ENCODE measurements at places on chromosomes 4 and X. TPM values are rescaled to one million over a fixed set of nuclear protein-coding genes. Genes with fewer than 3 reads are reported as not detected.

Gene NAT8L
- 1.6 TPM for total RNA-seq

Gene HSFX2
- 0.10 TPM for total RNA-seq

Gene TRMT10A
- 3.8 TPM for total RNA-seq

Gene FGG
- not detected for total RNA-seq

Gene STOX2
- 0.20 TPM for total RNA-seq

Gene ESX1
- total RNA-seq, result not detected

Gene ASMT
- not detected for total RNA-seq

Gene MBTPS2
- 12.1 TPM for total RNA-seq

Gene PDE5A
- 8.2 TPM for total RNA-seq

Gene ABLIM2
- not detected for total RNA-seq

Gene GUCY1B1
- total RNA-seq, result 8.5 TPM

Gene ARMCX5
- total RNA-seq, result 14.3 TPM

Gene TBX22
- 0.31 TPM for total RNA-seq

Gene PRRG1
- 23.4 TPM for total RNA-seq

Gene GBA3
- not detected for total RNA-seq

Gene NLGN3
- total RNA-seq, result 0.10 TPM

Gene DCAF4L1
- total RNA-seq, result 0.06 TPM

Gene ADAM29
- not detected for total RNA-seq

Gene STK32B
- 1.7 TPM for total RNA-seq

Gene DCAF8L2
- total RNA-seq, result not detected

Gene INTU
- total RNA-seq, result 2.5 TPM

Gene YY2
- total RNA-seq, result 0.56 TPM

Gene EGFL6
- total RNA-seq, result not detected

Gene RHOXF2
- not detected for total RNA-seq

Gene CPLX1
- total RNA-seq, result not detected

Gene LAMTOR3
- 31.0 TPM for total RNA-seq

Gene POU3F4
- not detected for total RNA-seq

Gene DYNLT3
- 14.9 TPM for total RNA-seq

Gene ATOH1
- not detected for total RNA-seq

Gene XK
- not detected for total RNA-seq

Gene ZCCHC12
- total RNA-seq, result not detected

Gene CXCL8
- 9.1 TPM for total RNA-seq

Gene GAGE12H
- not detected for total RNA-seq

Gene GPR143
- not detected for total RNA-seq

Gene CD38
- 0.12 TPM for total RNA-seq

Gene ITM2A
- 6.3 TPM for total RNA-seq

Gene GRID2
- total RNA-seq, result not detected

Gene PRDM8
- total RNA-seq, result 3.5 TPM

Gene NUDT6
- total RNA-seq, result 13.1 TPM

Gene RPL10
- total RNA-seq, result 7,807 TPM

Gene PJA1
- total RNA-seq, result 22.2 TPM

Gene HPGDS
- total RNA-seq, result not detected

Gene ETDB
- total RNA-seq, result not detected

Gene SPIN2B
- total RNA-seq, result 9.0 TPM

Gene GAB3
- 2.9 TPM for total RNA-seq

Gene ADGRG4
- not detected for total RNA-seq

Gene CYSLTR1
- total RNA-seq, result not detected

Gene ZNF711
- total RNA-seq, result 0.24 TPM

Gene GABRB1
- not detected for total RNA-seq

Gene MAGEC1
- not detected for total RNA-seq

Gene PGRMC2
- total RNA-seq, result 52.4 TPM

Gene PRSS12
- not detected for total RNA-seq

Gene PFKFB1
- total RNA-seq, result not detected

Gene SLITRK2
- not detected for total RNA-seq

Gene FAM156A
- 11.0 TPM for total RNA-seq

Gene NHSL2
- 1.8 TPM for total RNA-seq

Gene MAMLD1
- 1.1 TPM for total RNA-seq
